ENCODE measurements at places on chromosomes 12 and 14.

GRCh38 chr14:77407158-77407557 lies 16.2 kb downstream of the NOXRED1 start:
- DNase-seq = no peak

- DNase-seq = no peak
These were observed 224.5 kb downstream of the VRK1 start for GRCh38 chr14:97021571-97022168.

DNA sequence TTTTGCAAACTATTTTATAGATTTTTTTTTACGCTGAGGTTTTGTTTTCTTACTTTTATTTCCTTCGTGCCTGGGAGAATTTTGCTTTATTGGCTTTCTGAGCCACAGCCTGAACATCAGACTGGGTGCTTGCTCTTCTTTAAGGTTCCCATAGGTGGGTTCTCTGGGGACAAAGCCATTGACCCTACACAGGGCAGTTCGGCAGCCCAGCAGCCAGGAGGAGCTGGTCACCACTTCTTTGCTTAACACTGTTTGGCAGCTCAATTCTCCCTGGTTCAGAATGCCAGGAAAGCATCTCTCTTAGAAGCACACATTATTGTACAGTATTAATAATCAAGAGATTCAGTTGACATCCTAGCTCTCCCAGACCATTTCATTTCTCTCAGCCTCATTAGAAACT lies 140.8 kb upstream of the NEDD1 start:
- DNase-seq = no peak

DNA sequence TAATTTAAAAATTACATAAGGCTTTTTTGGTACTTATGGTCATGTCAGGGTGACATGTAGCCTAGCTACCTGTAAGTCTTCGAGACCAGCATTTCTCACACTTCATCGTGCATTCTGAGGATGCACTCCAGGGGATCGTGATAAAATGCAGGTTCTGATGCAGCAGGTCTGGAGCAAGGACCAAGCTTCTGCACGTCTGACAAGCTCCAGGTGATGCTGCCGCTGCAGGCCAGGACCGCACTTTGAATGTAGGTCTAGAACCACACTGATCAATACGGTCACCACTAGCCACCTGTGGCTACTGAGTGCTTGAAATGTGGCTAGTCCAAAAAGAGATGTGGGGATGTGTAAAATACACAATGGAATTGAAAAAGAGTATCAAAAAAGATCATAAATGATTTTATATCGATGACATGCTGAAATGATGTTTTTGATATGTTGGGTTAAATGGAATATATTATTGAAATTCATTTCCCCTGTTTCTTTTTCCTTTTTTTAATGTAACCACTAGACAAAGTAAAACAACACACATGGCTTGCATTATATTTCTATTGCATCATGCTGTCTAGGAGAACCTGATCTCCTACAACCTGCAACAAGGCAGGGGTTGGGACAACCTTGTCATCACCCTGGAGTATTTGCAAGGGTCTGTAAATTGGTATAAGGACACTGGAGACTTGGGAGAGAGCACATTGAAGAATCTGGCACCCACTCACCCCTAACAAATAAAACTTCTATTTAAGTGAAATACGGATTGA lies 142.4 kb downstream of the DPF3 start:
- DNase-seq = no peak

DNA sequence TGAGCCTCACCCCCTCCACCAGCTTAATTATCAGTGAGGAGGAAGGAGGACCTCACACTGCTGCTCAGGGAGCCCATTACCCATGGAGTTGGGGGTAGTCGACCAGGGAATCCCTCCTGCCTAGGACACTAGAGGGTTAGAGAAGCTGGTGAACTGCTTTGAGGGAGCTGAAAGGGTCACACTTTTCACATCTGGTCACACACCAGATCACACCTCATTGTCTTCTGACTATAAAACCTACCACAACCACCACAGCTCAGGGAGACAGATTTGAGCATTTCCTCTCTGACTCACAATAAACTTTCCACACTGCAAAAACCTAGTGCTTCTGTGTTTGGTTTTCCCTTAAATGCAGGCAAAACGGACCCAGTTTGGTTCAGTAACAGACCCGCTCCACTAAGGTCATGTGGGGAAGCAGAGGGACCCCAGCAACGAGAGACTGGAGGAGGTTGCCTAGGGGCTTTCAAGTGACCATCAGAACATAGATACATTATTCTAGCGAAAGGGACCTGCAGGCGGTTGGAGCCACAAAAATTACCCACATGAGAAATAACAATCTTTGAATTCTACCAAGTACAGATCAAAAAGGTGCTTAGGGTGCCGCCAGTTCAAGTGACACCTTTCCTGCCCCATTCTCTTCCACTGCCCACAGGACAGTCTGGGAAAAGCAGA lies 151.4 kb upstream of the AVPR1A start:
- DNase-seq = no peak

Data from BJ (cell line).